ENCODE measurements at places on chromosomes 2 and 18.

DNA sequence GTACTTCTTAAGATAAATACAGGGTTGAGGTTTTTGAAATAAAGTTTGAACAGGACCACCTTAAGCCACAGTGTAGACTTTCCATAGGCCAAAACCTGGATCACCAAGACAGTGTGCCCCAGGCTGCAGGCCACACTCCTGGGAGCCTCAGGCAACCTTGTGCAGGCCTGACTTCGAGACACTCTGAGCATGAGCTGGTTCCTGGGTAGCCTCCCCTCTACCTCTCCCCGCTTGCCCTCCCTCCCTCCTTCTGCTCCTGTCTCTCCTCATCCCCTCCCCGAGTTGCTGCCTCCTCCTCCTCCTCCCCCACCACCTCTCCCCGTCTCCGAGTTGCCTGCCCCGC is 10.6 kb upstream of the PROC start:
- DNase-seq = no peak

DNA sequence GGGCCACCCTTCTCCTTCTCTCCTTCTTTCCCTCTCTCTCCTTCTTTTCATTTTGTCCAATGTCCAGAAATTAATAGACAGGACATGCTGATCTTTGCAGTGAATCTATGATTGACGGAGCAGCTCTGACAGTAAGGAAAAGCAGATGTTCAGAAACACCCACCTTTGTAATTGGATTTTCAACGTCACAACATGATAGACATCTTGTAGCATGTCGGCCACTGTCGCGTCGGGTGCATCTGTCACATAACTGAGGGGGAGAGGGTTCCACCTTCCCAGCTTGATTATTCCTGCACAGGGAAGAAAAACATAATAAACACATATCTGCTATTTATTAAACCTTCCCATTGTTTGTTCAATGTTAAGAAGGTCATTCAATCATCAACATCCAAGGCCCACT is 76.2 kb downstream of the SATB2 start:
- DNase-seq = no peak

GRCh38 chr18:61628085-61628484 is 264.7 kb downstream of the RNF152 start:
- no peak for DNase-seq

GRCh38 chr2:156396126-156396525 is 40.1 kb upstream of the GPD2 start:
- no peak for DNase-seq

- DNase-seq = peak; percentile 50
These were observed 44.6 kb downstream of the DPP4 start for GRCh38 chr2:162029287-162029901.

GRCh38 chr2:154688373-154688772 is 10.1 kb upstream of the KCNJ3 start:
- no peak for DNase-seq

DNA sequence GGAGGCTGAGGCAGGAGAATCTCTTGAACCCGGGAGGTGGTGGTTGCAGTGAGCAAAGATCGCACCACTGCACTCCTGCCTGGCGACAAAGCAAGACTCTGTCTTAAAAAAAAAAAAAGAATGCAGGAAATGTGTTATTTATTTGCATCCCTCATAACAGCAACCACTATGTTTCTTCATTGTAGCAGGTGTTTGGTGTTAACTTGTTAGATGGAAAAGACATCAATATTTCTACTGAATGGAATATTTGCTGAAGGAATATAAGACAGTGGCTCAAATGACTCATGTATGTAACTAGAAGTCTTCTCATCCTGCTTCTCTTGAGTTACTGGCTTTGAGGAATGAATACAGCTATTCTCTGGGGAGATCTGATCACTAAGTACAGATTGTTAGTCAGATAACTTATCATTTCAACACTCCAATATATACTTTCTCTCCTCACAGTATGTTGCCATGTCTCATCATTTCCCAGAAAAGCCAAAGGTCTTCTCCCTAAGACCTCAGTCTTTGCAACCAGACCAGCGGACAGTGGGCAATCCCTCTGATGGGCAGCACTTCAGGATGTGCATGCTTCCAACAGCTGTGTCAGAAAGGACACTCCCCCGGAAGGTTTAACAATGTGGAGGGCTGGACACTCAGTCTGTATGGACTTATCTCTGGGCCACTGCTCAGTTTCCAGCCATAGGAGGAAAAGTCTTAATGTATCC is 104.4 kb upstream of the STK17B start:
- no peak for DNase-seq

DNA sequence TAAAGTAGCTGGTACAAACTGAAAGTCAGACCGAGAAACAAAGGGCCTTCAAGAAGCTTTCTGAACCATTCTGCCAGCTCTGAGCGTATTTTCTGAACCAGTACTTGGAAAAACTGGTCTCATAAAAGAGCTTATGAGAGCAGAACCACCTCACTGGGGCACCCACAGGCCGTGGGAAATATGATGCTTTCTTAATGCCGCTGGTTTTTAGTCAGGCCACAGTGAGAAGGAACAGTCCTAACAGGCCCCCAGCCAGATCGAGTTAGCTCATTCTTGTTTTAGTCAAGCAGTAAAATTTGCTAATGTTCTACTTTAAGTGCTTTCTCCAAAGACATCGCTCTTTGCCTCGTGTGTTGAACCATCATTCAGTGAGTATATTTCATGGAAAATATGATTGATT is 12.7 kb upstream of the NOSTRIN start:
- DNase-seq = no peak

- no peak for DNase-seq
These were observed 363.6 kb downstream of the RNF144A start for GRCh38 chr2:7280790-7281189.

- no peak for DNase-seq
These were observed 82.4 kb downstream of the RBMS1 start for GRCh38 chr2:160411167-160411566.

GRCh38 chr2:15010346-15010745 is 377.8 kb downstream of the LRATD1 start:
- DNase-seq = no peak

- DNase-seq = no peak
These were observed 97.9 kb upstream of the IL1R2 start for GRCh38 chr2:101893681-101894381.

GRCh38 chr2:210633699-210634098 is 77.3 kb downstream of the CPS1 start:
- no peak for DNase-seq

- DNase-seq = no peak
These were observed 235.9 kb downstream of the EIPR1 start for GRCh38 chr2:3141696-3142095.

DNA sequence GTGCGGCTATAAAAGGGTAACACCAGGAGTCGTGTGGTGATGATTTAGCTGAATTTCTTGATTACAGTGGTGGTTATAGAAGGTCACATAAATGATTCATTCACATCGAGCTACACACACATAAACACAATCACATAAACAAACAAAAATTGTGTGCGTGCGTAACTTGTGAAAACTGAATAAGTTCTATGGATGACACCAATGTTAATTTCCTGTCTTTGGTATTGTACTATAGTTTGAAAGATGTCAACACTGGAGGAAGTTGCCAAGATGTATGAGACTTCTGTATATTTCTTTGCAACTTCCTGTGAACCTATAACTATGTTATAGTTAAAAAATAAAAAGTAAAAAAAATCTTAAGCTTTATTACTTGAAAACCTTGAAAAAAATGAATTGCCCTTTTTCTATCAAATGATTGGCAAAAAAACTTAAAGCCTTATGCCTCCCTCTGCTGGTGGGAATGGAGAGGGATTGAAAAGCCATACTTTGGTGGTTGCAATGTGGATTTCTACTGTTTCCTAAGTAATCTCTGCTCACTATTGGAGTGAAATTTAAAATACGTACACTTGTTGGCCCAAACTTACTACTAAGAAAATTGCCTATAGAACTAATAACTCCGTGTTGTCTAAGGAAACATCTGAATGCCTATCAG is 227.7 kb downstream of the RPIA start:
- no peak for DNase-seq

GRCh38 chr2:142602418-142602989 is 275.0 kb upstream of the KYNU start:
- no peak for DNase-seq

DNA sequence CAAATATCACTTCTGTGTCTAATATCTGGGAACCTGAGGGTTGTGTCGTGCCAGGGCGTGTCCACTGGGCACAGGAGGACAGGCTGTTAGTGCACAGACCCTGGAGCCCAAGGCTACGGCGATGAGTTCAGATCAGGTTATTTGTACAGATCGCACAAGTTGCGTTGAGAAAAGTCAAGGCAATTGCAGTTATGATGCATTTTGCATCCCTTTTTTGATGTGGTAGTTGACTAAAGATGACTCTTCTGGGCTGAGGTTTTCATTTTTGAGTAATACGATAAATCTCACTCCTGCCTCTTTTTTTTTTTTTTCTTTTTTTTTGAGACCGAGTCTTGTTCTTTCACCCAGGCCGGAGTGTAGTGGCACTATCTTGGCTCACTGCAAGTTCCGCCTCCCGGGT is 7.2 kb downstream of the RBFA start:
- no peak for DNase-seq

GRCh38 chr2:110732422-110733413 is at the start of gene ACOXL:
Gene ACOXL, plus strand, starts transcription at chr2:110732573. Its CDS starts 35,817 bp downstream, at chr2:110768390.
- no peak for DNase-seq

- no peak for DNase-seq
These were observed 759.5 kb downstream of the SATB2 start for GRCh38 chr2:198698230-198698629.

DNA sequence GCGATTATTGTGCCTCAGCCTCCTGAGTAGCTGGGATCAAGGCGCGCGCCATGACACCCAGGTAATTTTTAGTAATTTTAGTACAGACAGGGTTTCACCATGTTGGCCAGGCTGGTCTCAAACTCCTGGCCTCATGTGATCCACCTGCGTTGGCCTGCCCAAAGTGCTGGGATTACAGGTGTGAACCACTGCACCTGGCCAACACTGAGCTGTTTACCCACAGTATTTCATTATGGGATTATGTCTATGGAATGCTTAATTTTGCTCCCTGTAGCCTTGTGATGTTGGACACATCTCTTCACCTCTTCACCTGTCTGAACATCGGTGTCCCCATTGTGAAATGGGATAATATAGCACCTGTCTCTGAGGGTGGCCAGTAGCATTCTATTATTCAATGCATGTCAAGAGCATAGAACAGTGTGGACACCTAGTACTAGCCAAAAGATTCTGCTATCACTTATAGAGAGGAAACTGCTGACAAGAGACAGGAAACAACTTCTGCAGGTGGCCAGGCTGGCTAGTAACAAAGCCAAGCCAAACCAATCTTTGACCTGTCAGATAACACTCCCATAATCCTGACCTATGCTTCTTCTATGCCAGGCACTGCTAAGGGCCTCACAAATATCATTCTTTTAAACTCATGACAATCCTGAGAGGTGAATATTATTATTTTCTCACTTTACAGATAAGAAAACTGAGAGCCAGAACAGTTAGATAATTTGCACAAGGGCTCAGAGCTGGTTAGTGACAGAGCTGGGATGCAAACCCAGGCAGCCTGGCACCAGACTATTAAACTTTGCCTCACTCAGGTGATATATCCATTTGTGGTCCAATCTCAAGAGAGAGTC is 29.4 kb upstream of the REEP1 start:
- DNase-seq = no peak

DNA sequence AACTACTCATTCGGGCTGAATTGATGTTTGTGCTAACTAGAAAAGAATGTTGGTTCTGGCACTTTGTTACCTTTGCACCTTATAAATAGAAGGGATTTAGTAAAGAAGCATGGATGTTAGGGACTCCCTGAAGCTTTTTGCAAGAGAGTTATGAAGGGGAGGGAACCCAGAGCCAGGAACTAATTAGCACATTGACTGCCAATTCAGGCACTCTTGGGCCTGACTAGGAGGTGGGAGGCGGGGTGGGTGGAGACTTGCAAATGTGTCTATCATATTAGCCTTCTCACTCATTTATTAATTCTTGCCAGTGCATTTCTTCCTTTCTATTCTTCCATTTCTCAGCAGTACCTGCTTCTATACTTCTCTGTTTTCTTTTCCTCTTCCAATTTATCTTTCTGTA is 1022.4 kb downstream of the TMEM182 start:
- no peak for DNase-seq

GRCh38 chr2:201854221-201854801 is 48.0 kb downstream of the CDK15 start:
- no peak for DNase-seq

DNA sequence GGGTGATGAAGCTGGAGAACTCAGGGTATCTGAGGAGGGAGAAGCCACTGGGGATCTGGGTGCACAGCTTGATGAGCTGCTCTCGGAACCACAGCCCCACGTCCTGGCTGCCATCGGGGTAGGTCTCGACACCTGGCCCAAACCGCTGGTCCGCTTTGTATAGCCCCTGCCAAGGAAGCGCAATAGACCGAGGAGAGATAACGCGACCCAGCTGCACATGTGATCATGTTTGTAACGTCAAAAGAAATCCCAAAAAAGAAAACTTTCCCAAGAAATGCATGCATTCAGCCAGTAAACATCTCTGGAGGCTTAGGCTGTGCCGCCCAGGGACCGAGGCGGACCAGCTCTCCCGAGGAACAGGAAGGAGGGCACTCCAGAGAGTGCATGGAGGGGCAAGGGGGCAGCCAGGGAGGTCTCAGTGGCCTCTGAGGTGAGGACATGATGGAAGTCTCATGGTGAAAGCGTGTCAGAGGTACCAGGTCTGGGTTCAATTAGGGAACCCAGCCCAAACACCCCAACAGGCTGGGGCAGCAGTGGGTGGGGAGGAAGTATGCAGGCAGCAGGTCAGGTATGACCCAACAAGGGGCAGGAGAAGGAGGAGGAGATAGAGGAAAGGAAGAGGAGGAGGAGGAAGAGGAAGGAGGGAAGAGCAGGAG is 28.3 kb downstream of the ANKMY1 start:
- DNase-seq = no peak
